ENCODE measurements at places on chromosomes 2 and 18. TPM values are rescaled to one million over a fixed set of nuclear protein-coding genes. Genes with fewer than 3 reads are reported as not detected.

NOSTRIN gene
- 1.2 TPM for polyA plus RNA-seq

LYPD6 gene
- polyA plus RNA-seq, result 2.7 TPM

GALNT14 gene
- 2.5 TPM for polyA plus RNA-seq

LONRF2 gene
- 5.4 TPM for polyA plus RNA-seq

FSHR gene
- polyA plus RNA-seq, result not detected

EPAS1 gene
- polyA plus RNA-seq, result 80.4 TPM

ERFE gene
- 34.0 TPM for polyA plus RNA-seq

ABCG5 gene
- polyA plus RNA-seq, result not detected

IL37 gene
- not detected for polyA plus RNA-seq

IL36A gene
- polyA plus RNA-seq, result not detected

Data from brain (organoid and tissue), 16 donors.